A549 (cell line): ENCODE measurements at places on chromosomes 7 and 10. TPM values are rescaled to one million over a fixed set of nuclear protein-coding genes. Genes with fewer than 3 reads are reported as not detected.

CLRN3 gene
- polyA plus RNA-seq: 0.08 TPM in 1 of 3 replicates, not detected in the others

IDI2 gene
- polyA plus RNA-seq: not detected in 3 replicates

GALNT17 gene
- 0.03 TPM in 1 of 3 replicates, not detected in the others for polyA plus RNA-seq

ANKRD30A gene
- 0.83 to 1.0 TPM (median 0.97 TPM) in 3 replicates for polyA plus RNA-seq

AKR1C4 gene
- polyA plus RNA-seq: 0.37 to 0.58 TPM (median 0.54 TPM) in 3 replicates

OR6V1 gene
- polyA plus RNA-seq: not detected in 3 replicates

CDC14C gene
- polyA plus RNA-seq: 0.05 to 0.06 TPM in 2 of 3 replicates, not detected in the other

AASS gene
- 0.04 to 0.05 TPM (median 0.04 TPM) in 3 replicates for polyA plus RNA-seq

PRKG1 gene
- not detected in 3 replicates for polyA plus RNA-seq

MYPN gene
- 1.5 to 1.8 TPM (median 1.5 TPM) in 3 replicates for polyA plus RNA-seq

EVX1 gene
- 0.08 to 0.09 TPM in 2 of 3 replicates, not detected in the other for polyA plus RNA-seq

MYL10 gene
- not detected in 3 replicates for polyA plus RNA-seq

MBLAC1 gene
- polyA plus RNA-seq: 2.5 to 3.3 TPM (median 2.6 TPM) in 3 replicates

MYOZ1 gene
- polyA plus RNA-seq: not detected in 3 replicates

PDK4 gene
- 5.5 to 8.6 TPM (median 6.5 TPM) in 3 replicates for polyA plus RNA-seq

SNCG gene
- polyA plus RNA-seq: 7.4 to 9.9 TPM (median 8.4 TPM) in 3 replicates

CXCL12 gene
- polyA plus RNA-seq: 0.07 to 0.28 TPM (median 0.17 TPM) in 3 replicates

MMP21 gene
- polyA plus RNA-seq: 0.04 TPM in 2 of 3 replicates, not detected in the other

DNA2 gene
- polyA plus RNA-seq: 13.4 to 16.5 TPM (median 14.5 TPM) in 3 replicates
